NCI-H1417 (cell line): ENCODE measurements at places on chromosomes 1 and 21.

GRCh38 chr1:209249280-209249670 is 334.2 kb upstream of the CAMK1G start:
- DNase-seq: peak; percentile 66

GRCh38 chr1:1092894-1093609 is 18.9 kb upstream of the RNF223 start:
- no peak for DNase-seq

- DNase-seq: no peak
Measured at GRCh38 chr1:164841702-164842465, 282.9 kb downstream of the PBX1 start.

- DNase-seq: no peak
Measured at GRCh38 chr1:229896306-229896705, 170.7 kb upstream of the GALNT2 start.

DNA sequence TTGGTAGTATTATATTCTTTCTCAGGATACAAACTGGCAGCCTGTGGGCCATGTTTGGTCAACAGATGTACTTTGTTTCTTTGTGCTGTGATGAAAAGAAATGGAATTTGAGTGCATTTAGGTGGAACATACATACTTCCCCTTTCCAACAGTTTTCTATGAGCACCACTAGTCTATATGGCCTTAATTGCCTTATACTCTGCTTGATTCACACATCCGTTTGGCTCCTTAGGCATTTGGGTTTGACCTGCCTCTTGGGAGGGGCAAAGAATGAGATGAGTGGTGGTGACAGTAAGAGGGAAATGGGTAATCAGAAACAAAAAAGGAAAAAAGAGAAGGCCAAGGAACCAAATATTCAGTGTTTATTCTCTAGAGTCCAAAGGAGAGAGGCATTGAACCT is 17.0 kb downstream of the CFAP126 start:
- DNase-seq: no peak

DNA sequence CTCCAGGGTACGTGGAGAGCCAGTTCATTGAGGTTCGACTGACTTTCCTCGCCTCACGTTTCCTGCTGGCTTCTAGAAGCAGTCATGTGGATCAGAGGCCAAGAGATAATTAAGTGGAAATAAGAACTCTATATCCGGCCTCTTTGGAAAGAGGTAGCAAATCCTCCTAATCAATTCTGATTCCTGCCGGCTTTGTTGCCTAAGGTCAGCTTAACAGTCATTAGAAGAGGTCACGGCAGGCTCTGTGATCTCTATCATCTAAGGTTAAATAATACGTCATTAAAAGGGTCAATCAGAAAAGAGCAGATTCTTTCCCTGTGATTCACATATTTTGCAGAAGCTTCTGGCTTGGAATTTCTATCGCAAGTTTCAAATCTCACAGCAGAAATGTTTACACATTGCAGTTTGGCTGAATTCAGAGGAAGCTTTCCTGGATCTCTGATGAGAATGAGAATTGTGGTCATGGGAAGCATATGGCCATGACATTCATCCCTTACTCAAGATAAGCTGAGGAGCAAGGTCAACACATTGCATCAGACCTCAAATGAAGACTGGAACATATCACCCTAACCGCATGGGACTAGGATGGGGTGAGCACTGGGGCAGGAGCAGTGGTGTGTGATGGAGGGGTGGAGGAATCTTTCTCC is 189.4 kb downstream of the PBX1 start:
- DNase-seq: no peak

DNA sequence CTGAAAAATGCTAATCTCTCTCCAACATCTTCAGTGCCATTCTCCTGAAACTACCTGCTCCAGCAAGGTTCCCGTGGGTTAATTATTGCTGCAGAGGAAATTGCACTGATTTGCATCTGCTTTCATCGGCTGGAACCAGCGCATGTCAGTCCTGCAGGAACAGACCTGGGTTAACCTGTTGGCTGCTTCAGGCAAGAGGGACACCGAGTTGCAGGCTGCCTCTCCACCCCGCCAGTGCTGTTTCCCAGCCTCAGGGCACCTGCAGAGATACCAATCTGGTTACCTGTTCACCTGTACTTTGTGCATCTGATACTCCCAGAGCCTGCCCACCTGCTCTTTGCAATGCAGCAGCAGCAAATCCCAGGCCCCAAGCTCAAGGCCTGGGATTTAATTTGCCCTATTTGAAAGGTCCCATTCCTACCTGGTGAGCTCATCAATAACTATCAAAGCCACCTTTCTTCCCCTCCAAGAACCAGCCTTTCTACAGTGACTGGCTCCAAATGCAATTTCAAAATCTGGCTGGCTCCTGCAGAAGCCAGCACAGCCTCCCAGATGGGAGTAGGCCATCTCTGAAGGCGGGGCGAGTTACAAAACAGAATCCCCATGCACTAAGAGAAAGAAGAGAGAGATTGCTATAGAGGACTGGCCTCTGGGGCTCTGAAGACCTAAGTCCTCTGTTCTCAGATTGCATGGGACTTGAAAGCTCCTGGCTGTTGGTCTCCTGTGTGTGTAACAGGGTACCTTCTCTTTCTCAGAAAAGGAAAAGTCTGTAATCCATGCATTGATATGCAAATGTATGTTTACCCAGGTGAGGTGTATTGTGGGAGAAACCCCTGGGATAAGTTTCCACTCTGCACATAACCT is 67.8 kb downstream of the TOMM20 start:
- DNase-seq: peak; percentile 28

DNA sequence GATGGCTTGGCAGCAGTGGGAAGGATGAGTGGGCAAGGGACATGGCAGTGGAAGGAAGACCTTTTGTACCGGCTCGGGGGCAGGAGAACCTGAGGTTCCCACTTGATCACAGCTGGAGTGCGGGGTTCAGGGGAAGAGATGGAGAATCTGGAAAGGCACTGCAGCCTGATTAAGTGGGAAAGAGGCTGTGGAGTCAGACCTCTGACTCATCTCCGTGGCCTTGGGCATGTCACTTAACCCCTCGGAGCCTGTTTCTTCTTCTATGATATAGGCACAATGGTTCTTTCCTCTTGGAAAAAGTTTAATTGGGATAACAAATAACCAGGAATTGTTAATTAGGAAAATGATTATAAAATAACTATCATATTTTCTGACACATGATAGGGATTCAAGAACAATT is 13.1 kb upstream of the TMEM61 start:
- DNase-seq: no peak
